ENCODE measurements at places on chromosomes 2 and 18.

DNA sequence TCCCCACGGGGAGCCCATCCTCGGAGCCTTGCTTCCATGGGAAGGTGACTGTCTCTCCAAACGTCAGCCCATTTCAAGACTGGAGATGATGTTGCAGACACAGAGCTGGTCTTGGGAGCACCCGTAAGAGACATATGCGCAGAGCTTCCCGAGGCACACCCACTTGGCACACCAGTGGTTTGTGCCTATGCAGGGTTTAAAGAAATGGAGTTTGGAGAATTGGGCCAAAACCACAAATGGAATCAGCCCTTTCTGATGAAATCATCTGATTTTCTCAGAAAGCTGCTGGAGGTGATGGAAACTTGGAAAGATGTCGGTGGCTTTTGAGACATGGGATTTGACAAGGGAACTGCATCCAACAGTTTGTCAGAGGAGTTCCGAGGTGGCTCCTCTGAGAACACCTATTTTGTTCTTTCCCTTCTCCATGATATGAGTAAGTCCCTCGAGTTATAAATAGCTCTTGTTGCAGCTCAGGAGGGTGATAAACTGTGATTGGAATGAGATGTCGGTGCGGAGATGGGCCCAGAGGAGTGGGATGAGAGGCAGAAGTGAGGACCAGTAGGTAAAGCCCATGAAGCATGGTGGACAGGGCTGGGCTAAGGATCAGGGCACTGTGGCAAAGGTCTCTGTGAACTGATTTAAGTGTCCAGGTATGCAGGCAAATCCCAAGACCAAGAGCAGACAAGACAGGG is 225.7 kb downstream of the ACKR3 start:
- DNase-seq: no peak

GRCh38 chr2:134815741-134816140 is 22.7 kb upstream of the ACMSD start:
- DNase-seq: no peak

- DNase-seq: no peak
Observed at GRCh38 chr2:56933976-56934375, 750.2 kb downstream of the CCDC85A start.

DNA sequence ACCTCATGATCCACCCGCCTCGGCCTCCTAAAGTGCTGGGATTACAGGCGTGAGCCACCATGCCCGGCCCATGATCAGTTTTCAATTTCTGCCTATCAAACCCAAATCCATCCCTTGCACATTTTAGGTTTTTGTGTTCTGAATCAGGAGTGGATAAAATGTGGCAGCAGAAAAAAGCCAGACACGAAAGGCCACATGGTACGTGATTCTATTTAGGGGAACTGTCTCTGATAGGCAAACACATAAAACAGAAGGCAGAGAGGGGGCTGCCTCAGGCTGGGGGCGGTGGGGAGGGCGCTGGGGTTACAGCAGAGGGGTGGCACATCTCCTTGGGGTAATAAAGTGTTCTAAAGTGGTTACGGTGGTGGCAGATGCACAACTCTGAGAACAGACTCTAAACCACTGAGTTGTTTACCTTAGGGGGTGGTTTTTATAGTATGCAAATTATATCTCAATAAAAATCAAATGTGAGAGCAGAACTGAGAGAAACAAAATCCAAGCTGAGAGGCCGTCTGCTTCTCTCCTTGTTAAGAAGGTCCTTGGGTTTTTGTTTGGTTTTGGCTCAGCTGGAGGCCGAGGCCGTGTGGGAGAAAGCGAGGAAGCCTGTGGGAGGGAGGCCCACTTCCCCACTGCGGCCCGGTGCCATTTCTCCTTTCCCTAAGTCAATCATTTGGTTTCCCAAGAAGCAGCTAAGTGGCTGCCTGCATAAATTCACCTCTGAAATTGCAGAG is 78.0 kb downstream of the SOWAHC start:
- DNase-seq: no peak

DNA sequence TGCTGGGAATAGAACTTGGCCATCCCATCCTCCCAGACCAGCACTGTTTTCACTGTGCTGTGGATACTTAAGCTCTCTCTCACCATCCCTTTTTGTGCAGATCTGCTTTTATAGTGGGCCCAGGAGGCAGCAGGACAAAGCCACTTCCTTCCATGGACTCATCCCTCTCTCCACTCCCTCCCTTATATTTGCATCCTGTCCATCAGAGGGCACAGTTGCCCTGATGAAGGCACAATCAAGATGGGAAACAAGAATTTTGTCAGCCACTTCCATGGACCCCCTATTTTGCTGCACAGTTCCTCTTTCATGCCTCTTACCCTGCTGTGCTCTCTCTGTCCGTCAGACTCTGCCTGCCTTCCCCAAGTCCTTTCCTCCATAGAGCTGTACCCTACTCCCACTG is 338.7 kb downstream of the HRH4 start:
- no peak for DNase-seq
